ENCODE measurements at places on chromosomes 1 and 21. TPM values are rescaled to one million over a fixed set of nuclear protein-coding genes. Genes with fewer than 3 reads are reported as not detected.

DNA sequence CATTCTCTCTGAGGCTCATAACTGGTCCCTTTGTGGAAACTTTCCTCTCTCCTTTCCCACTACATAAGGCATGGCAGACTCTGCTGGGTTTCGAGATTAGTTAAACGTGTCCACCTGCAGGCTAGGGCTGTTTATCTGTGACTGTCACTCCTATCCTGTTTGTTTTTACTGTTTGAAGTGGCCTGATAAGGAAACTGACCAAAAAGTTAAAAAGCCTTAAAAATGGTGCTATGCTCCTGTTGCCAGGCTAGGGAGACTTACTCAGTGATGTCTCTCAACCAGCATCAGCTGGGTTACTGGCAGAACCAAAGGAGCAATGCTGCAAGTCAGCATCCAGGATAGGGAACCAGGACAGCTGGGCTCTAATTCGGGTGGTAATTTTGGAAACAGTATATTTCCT is 3.9 kb downstream of the PIGV start:
- no peak for DNase-seq

DNA sequence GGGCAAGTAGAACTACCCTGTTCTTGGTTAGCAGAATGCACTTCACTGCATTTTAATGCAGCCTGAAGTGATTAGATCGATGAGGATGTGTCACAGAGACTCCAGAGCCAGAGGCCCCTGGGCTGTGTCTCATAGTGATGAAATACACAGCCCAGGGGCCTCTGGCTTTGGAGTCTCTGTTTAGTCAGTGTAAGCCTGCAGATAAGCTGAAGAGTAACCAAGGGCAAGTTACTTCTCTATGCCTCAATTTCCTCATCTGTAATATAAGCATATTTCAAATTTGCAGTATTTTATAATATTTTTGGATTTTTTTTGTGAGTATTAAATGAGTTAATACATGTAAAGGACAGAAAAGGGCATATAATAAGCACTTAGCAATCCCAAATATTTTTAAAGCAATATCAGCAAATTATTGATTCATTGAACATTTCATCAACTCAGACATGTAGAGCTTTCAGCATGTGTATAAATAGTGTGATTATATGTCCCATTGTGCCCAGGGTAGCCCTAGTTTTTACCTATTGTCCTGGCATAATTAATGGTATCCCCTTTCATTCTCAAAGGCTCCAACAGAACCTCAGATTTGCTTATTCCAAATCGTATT is 23.6 kb upstream of the APOBEC4 start:
- no peak for DNase-seq

DNA sequence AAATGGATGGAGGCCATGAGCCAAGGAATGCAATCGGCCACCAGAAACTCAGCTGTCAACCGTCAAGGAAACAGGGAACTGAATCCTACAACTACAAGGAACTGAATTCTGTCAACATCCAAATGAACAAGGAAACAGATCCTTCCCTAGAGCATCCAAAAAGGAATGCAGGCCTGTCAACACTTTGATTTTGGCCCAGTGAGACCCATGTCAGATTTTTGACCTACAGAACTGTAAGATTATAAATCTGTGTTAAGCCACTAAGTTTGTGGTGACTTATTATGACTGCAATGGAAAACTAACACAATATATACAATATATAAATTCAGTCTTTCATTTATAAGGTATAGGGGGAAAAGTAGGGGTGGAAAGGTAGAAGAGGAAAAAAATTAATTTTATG is 55.3 kb downstream of the SHCBP1L start:
- DNase-seq: no peak

GRCh38 chr1:87064309-87064708 is 149.9 kb downstream of the HS2ST1 start:
- DNase-seq: no peak

DNA sequence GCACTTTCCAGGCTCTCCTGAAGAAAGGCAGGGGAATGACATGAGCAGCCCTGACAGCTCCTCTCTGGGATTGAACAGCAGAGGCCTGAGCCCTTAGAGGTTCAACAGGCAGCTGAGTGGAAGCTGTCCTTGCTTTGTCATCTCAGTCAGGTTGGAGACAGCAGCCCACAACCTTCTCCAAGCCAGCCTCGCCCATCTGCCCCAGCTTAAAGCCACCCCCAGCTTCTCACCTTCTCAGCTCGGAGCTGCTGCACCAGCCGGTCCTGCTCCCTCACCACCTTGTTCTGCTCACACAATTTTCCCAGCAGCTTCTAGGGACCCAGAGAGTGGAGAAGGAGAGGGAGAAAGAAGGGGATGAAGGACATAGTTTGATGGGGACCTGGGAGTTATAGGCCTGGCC is 35.2 kb upstream of the GOLT1A start:
- no peak for DNase-seq

DNA sequence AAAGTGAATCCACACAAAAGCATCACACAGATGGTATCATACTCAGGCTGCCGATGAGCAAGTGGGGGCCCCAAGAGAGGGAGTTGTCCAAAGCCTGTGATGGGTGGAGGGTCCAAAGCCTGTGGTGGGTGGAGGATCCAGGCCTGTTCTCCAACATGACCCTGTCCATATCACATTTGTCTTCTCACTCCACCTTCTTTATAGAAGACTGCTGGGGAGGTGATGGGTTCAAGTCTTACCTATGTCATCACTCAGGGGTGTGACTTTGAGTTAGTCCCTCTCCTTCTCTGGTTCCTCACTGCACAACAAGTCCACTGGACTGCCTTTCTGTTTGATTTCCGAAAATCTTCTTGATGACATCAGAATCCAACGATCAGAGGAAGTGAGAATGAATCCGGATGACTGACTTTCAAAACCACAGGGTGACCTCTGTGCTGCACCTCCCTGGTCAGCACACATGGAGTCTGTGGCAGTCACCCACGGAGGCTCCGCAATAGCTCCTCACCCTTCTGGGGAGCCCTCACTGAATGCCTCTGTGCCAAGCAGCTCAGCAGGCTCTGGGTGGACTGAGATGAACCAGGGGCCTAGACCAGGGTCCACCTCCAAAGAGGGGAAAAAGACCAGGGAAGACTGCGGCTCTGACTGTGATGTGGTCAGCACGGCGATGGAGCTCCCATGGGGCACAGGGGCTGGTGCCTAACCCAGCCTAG is 166.8 kb downstream of the HIVEP3 start:
- no peak for DNase-seq

- no peak for DNase-seq
These were observed 48.4 kb upstream of the NR5A2 start for GRCh38 chr1:199979071-199979470.

DNA sequence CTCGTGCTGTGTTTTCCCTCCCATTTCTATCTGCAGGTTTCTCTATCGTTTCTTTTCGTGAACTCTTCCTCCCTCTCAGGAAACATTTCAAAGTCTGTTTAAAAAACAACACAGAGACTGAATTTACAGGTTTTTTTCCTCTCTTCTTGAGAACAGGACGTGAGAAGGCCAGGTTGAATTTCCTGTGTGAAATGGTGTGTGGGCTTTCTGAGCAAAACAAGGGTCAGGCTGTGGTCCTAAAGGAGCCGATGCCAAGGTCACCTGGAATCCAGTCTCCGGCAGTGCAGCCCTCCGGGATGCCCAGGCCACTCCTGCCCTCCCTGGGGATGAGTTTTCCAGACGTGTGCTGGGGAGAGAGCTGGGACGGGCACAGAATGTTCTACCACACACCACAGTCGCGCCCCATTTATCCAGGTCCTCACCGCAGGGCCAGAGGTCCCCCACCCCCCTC is 62.7 kb upstream of the RUNX3 start:
- DNase-seq: no peak

DNA sequence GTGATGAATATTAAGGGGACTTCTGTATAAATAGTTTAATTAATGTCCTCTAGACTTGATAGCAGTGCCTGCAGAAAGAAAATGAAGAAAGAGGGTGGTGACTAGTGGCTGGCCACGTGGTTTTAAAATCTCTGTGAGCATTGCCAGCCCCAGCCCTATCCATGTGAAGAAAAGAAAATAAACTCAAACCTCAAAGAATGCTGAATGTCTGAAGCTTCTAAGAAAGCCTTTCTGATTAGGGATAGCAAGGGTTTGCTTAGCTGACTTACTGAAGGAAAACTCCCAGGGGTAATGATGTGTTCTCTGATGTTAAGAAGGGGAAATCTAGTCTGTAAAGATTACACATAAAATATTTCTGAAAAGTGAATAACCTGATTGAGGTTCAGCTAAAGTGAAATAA is 31.8 kb downstream of the ADGRL2 start:
- no peak for DNase-seq

DNA sequence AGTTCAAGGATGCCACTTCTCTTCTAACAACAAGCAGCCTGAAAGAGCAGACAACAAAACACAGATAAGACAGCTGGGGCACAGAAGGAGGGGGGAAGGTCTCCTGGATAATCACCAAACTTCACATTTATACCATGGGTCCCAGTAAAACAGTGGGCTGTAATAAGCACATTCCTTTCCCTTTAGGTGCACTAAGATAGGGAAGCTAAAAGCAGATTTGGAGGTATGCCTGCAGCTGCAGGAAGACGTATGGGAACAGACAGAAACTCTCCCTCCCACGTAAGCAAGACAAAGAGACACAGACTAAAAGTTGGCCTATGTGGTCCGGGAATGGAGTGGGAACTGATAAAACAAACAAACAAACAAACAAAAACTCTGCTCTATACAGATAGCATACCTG is 612.1 kb downstream of the MRPL39 start:
- no peak for DNase-seq

DNA sequence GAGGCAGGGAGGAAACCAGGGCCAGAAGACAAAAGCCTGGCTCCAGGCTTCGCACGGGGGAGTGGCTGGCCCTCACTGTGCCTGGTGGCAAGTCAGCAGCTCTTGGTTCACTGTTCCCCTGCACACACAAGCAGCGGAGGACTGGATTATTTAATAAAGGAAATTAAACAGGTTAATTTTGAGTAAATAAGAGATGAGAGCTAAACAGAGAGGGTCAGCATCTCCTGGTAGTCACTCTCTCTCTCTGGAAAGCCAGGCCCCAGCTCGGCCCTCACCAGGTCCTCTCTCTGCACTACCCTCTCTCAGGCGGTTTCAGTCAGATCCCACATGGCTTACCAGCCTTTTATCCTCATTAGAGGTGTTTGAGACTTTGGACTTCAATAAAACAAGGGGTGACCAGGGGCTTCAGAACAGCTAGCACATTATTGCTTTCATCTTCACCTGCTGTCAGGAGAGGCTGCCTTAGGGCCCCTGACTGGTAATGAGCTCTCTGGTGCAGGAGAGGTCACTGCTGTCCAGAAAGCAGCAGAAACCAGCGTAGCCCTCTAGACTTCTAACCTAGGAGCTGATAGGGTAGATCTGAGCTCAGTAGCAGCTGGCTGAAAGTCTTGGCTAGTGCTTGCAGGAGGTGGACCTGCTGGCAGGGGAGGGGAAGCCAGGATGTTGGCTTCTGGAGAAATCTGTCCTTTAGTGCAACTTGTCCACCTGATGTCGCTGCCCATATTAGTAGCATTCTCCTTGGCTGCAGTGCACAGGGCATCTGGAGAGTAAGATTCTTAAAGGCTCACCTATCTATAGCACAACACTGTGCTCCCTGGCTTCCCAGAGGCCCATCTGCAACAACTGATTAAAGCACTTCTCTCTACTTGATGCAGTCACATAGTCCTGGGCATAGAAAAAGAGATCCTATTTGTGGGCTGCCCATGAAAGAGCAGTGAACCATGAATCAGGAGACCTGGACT is 45.9 kb downstream of the SYT6 start:
- no peak for DNase-seq

GRCh38 chr1:179058487-179059483 is 23.1 kb upstream of the TOR3A start:
- DNase-seq: no peak

GRCh38 chr1:213409971-213410370 is 358.9 kb downstream of the RPS6KC1 start:
- DNase-seq: no peak

DNA sequence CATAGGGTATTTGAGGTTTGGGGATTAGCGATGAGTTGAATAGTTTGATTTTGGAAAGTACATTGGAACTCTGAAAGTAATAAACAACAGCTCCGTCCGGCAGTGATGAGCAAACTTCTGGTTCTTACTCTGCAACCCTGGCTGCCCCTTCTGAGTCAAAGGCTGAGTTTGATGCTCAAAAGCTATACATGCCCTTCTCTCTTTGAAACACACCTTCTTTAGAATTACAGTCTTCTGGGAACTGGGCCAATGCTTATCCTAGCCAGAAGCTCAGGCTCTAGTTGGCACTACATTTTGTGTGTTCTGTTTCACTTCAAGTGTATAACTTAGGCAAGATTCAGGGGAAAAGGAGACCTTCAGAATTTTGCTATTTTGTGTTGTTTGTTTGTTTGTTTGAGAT is 9.3 kb downstream of the AHCYL1 start:
- no peak for DNase-seq

DNA sequence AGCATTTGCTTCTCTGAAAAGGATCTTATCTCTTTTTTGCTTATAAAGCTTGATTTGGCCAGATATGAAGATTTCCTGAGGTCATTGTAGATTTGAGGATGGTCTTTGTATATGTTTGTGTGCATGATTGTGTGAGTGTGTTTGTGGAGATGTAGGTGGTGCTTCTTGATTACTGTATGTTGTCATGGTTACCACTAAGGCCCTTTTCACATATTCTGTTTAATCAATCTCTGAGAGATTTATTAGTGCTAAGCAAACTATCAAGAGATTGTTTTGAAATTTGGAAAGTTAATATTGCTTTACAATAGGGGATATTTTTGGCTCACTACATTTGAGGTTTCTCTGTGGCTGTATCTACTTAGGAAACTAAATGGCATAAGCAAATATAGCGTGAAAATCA is 191.7 kb downstream of the S1PR1 start:
- DNase-seq: no peak

- DNase-seq: no peak
These were observed 3.3 kb upstream of the AGT start for GRCh38 chr1:230717251-230717650.

- no peak for DNase-seq
These were observed 14.8 kb upstream of the GBP5 start for GRCh38 chr1:89287181-89288050.

- no peak for DNase-seq
These were observed 222.0 kb downstream of the CAMTA1 start for GRCh38 chr1:7006996-7007871.

- DNase-seq: no peak
These were observed 30.9 kb upstream of the NBL1 start for GRCh38 chr1:19613171-19613703.

GRCh38 chr1:64847666-64848065 is 102.8 kb downstream of the RAVER2 start:
- DNase-seq: no peak

- no peak for DNase-seq
These were observed 5.4 kb upstream of the SPTA1 start for GRCh38 chr1:158691907-158692306.

- no peak for DNase-seq
These were observed 2.1 kb upstream of the S100A2 start for GRCh38 chr1:153567621-153568366.

Gene NUP210L
- total RNA-seq: 0.41 TPM

Gene ELOA
- total RNA-seq: 24.5 TPM

Gene PSEN2
- total RNA-seq: 33.4 TPM

Gene MAN1C1
- total RNA-seq: 5.3 TPM

Gene KLHDC9
- 4.5 TPM for total RNA-seq

Gene CAMK1G
- total RNA-seq: 2.4 TPM

Gene MFAP2
- total RNA-seq: 7.3 TPM

Gene C2CD4D
- under 0.01 TPM for total RNA-seq

Measured in frontal cortex (tissue), 4 donors.